ENCODE measurements at places on chromosomes 16 and 17.
A peak's percentile ranks its signal among the peaks of the same experiment; 100 is the strongest.

DNA sequence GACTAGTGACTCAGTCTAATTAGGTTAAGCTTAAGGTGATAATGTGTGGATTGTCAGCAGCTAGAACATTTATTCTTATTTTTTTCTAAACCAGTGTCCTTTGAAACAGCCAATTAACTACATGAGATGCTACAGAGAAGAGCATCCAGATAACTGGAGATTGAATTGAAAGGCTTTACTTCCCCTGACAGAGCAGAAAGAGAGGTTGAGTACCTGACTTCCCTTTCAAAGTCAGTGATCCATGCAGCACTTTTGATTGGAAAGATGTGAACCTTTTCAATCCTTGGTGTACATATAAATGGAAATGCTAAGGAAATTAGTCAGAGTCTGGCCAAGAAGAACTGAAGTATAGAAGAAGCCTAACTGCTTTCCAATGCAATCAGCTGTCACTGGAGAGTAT, 653.8 kb downstream of the CDH8 start:
- no peak for DNase-seq

- no peak for DNase-seq
These were observed 89.1 kb downstream of the KATNIP start for GRCh38 chr16:27638833-27639560.

GRCh38 chr17:35289222-35289621, 46.4 kb downstream of the SLFN5 start:
- no peak for DNase-seq

GRCh38 chr17:57918017-57918895, 37.0 kb downstream of the CUEDC1 start:
- no peak for DNase-seq

GRCh38 chr16:27602103-27602502, 52.2 kb downstream of the KATNIP start:
- DNase-seq: no peak

DNA sequence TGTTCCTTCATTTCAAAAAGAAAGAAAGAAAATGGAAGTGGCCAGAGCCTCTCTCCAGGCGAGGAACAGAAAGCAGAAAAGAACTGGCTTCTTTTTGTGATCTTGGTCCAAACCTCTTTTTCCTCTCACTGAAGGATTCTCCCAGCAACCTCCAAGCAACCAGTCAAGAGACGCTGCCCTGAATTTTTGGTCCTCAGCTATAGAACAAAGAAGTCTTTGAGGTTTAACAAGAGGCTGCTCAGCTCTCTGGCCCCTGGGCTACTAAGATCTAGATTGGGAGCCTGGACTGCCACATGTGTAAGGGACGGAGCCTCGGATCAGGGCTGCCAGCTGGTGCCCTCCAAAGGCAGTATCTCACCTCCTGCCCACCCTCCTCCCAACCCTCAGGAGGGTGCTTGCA, 62.6 kb downstream of the AXIN2 start:
- DNase-seq: no peak

GRCh38 chr17:80261159-80261894, 675 bp downstream of the RNF213 start:
- DNase-seq: no peak

GRCh38 chr16:17571499-17572093, 100.8 kb upstream of the XYLT1 start:
- no peak for DNase-seq

GRCh38 chr17:50274142-50274896, at the start of gene TMEM92:
TMEM92 (plus strand) TSS chr17:50274466; CDS start chr17:50274502, 36 bp downstream.
- no peak for DNase-seq

DNA sequence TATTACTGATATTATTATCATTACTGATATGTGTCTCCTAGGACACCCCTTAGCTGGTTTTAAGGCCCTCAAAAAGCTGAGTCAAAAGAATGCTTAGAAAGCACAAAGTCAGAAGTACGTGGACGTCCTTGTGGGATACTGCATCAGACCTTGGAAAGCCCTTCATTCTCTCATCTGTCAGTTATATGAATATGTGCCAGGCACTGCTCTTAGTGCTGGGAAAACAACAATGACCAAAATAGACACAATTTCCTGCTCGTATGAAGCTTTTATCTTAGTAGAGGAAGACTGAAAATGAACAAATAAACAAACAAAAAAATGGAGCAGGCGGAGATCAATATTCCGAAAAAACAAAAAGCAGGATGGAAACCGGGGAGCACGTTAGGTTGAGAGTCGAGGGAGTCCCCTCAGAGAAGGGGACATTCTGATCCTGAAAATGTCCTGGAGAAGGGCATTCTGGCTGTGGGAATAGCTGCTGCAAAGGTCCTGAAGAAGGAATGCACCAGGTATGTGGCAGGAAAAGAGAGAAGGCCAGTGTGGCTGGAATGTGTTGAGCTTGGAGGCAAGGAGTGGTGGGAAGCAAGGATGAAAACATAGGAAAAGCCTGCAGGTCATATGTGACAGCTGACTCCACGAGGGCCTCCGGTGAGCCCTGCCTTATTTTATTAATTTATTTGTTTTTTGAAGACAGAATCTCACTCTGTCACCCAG, 15.5 kb upstream of the TMEM94 start:
- no peak for DNase-seq

GRCh38 chr16:69501956-69502745, 63.6 kb upstream of the NFAT5 start:
- peak; percentile 74 for DNase-seq

DNA sequence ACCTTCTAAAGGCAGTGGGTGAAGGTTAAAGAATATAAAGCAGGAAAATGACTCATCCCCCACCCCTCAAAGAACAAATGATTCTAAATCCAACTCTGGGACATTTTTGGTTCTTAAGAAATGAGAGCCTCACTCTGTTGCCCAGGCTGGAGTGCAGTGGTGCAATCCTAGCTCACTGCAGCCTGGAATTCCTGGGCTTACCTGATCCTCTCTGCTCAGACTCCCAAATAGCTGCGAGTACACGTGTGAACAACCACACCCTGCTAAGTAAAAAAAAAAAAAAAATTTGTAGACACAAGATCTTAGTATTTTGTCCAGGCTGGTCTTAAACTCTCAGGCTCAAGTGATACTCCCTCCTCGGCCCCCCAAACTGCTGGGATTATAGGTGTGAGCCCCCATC, 298.8 kb upstream of the MAF start:
- DNase-seq: no peak

DNA sequence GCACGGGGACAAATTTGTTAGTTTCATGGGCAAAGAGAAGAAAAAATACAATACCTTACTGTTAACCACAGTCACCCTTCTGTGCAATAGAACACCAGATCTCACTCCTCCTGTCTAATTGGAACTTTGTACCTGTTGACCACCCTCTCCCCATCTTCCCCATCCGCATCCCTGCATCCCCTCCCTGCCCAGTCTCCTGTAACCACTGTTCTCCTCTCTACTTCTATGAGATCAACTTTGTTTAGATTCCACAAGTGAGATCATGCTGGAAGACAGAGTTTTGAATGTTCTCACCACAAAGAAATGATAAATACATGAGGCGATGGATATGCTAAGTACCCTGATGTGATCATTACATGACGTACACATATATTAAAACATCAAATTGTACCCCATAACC, 47.7 kb downstream of the CLEC16A start:
- DNase-seq: no peak

DNA sequence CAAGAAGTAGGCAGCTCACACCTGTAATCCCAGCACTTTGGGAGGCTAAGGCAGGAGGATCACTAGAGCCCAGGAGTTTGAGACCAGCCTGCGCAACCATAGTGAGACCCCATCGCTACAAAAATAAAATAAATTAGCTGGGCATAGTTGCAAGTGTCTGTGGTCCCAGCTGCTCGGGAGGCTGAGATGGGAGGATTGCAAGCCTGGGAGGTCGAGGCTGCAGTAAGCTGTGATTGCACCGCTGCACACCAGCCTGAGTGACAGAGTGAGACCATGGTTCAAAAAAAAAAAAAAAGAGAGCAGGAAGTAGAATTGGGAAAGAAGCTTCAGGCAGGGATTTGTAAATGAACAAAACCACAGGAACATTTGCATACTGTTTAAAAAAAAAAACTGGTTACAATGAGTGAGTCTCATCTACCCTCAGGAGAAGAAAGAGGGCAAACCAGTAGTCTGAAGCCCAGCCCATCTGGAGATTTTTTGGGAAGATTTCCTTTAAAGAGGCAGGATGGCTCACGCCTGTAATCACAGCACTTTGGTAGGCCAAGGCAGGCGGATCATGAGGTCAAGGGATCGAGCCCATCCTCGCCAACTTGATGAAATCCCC, 7.9 kb downstream of the MPV17L start:
- DNase-seq: no peak

DNA sequence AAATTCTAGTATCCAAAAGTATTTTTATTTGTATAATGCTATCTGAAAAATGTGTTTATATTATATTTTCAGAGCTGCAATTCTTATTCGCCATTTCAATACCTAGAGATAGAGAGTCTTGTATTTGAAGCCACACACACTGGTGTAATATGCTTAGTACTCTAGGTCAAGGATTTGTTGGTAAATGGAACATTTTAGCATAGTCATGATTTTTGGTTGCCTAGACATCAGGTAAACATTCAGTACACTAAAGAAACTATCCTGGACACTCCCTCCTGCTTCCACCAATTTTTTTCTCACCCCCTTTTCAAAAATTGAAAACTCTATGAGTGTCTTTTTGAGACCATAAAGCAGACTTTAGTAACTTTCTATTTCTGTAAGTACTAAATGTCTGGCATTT, 20.8 kb downstream of the ABHD15 start:
- DNase-seq: no peak

DNA sequence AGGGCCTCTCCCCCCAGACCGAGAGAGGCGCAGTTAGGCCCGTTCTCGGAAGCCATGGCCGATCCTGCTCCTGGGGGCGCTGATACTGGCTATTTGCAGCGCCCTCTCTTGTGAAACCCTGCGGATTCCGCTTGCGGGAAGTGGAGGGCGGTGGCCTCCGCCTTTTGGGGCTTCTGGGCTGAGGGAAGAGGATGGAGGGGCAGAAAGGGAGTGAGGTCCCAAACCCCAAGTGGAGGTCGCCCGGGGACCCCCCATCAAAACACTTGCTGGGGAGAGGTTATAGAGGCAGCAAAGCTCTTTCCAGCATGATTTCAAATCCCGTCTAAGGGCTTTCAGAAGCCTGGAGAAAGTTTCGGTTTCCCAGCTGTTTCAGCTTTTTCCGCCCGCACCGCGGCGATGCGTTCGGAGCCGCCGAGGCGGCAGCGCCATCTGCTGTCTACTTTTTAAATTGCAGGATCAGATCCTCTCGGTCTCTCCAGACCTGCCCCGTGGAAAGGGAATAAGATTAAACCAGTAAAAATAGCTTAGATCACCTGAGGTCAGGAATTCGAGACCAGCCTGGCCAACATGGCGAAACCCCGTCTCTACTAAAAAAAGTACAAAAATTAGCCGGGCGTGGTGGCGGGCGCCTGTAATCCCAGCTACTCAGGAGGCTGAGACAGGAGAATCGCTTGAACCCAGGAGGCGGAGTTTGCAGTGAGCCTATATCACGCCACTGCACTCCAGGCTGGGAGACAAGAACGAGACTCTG, 15.8 kb downstream of the SNX20 start:
- DNase-seq: no peak

- DNase-seq: no peak
These were observed 5.8 kb downstream of the ADCY7 start for GRCh38 chr16:50272111-50272571.

- no peak for DNase-seq
These were observed 5.7 kb downstream of the FAM20A start for GRCh38 chr17:68595496-68595895.

GRCh38 chr16:84175350-84176081, 11.3 kb downstream of the TAF1C start:
- DNase-seq: no peak

DNA sequence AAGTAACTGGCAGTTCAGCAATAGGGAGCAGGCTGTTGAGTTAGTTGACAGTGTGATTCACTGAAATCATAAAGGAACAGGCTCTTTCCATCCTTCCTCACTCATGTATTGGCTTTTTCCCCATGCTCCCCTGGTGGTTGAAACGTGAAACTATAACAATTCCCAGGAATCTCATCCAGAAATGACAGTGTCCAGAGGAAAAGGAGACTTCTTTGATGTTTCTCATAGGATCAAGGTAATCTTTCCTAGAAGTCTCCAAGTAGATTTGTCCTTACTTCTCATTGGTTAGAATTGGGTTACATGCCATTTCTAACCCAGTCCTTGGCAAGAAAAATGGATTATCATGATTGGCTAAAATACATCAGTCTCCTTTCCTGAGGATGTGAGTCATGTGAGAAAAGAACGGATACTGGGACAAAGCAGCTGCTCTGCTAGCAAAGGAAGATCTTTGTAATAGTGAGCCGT, 14.4 kb downstream of the TTC19 start:
- peak; percentile 16 for DNase-seq

DNA sequence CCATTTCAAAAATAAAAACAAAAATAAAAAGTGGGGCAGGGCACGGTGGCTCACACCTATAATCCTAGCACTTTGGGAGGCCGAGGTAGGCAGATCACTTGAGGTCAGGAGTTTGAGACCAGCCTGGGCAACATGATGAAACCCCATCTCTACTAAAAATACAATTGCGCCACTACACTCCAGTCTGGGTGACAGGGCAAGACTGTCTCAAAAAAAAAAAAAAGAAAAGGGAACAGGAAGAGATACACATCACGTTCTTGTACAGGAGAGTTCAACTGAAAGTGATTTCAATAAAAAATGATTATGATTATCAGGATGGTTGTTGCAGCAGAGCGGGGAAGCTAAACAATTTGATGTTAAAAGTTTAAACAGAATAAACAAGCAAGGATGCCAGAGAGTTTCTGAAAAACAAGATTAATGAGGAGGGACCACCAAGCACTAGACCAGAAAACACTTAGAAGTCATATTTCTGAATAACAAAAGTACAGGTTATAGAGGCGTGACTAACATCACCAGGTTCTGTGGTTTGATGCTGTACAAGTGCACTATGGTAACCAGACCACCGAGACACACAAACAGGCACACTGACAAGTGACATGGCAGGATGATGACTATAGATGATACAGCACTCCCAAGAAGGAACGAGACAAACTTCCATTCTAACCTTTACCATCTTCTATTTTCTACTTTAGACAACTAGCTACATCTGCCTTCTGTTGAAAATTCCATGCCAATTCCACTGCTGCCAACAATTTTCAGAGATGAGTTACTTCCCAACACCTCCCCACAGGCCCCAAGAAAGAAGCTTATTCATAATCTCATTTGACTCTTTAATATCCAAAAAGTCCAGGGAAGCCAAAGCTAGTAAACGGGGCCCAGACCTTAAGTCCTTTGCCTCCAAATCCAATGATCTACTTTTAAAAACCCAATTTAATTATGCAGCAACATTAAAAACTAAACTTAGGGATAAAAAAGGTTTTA, 11.8 kb downstream of the DNAJA2 start:
- DNase-seq: no peak

DNA sequence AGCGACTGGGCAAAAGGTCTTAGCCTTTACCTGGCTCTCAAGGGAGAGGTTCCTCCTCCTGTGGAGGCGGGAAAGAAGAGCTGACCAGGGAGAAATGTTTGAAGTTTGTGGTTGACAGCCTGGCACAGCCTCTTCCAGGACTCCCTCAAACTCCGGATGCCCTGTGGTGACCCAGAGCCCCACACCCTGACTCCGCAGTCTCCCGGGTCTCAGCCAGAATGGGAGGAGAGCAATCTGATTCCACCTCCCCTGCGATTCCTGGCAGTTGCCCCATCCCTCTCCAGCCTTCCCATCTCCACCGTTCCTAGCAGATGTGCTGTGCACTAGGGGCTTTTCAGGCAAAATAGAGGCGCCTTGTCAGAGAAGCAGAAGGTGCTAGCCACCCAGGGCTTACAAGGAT, 5.5 kb upstream of the DNAI2 start:
- DNase-seq: no peak

GRCh38 chr16:55834049-55834448, 1.2 kb upstream of the CES1 start:
- no peak for DNase-seq

- DNase-seq: peak; percentile 20
These were observed 8.0 kb upstream of the KCNG4 start for GRCh38 chr16:84247844-84248243.

GRCh38 chr16:62625326-62625725, 589.1 kb upstream of the CDH8 start:
- no peak for DNase-seq
